T-helper 17 cell (primary cell): ENCODE measurements at places on chromosomes 13 and 19. TPM values are rescaled to one million over a fixed set of nuclear protein-coding genes. Genes with fewer than 3 reads are reported as not detected.

The CASP14 gene
- total RNA-seq: not detected

The GRIN3B gene
- 1.8 TPM for total RNA-seq

The PTGER1 gene
- total RNA-seq: not detected

The CGB5 gene
- not detected for total RNA-seq

The HRC gene
- not detected for total RNA-seq

- no peak for DNase-seq
These were observed 7.5 kb upstream of the DMWD start for GRCh38 chr19:45800070-45800553.

- no peak for DNase-seq
These were observed 6.3 kb downstream of the RPL36 start for GRCh38 chr19:5696196-5697021.

DNA sequence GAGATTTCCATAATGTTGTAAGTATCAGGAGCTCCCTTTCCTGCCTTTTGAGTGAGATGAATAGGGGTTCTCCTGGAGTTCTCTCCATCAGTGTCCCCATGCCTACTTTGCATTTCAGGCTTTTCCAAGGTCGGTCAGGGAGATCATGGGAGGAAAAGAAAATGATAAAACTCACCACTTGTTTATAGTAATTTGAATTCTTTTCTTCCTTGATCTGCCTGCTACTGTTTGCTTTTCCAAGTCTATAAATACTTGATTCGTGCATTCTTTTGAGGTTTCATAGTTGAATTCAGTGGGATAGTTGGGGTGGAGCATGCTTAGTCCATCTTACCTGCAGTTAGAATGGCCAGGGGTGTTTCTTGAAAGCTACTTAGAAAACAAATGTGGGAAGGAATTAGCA lies 51.5 kb downstream of the PCCA start:
- no peak for DNase-seq

GRCh38 chr13:25463496-25463895 lies 91.7 kb downstream of the ATP8A2 start:
- no peak for DNase-seq

DNA sequence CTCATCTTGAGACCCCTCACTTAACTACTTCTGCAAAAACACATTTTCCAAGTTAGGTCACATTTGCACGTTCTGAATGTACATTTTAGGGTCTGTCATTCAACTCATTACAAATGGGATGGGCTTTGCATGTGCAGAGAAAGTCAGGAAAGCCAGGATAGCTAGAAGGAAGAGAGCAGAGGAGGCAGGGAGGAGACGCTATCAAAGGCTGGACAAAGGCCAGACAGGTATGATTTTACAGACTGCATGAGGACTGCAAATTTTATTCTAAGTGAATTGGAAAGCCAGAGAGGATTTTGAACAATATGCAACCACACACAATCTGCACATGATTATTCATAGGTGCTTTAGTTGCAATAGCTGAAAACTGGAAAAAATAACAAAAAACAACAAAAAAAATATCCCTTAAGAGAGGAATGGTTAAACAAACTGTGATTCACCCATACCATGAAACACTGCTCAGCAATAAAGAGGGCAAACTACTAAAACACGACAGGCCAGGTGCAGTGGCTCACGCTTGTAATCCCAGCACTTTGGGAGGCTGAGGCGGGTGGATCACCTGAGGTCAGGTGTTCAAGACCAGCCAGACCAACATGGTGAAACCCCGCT lies 21.1 kb downstream of the SYDE1 start:
- no peak for DNase-seq

DNA sequence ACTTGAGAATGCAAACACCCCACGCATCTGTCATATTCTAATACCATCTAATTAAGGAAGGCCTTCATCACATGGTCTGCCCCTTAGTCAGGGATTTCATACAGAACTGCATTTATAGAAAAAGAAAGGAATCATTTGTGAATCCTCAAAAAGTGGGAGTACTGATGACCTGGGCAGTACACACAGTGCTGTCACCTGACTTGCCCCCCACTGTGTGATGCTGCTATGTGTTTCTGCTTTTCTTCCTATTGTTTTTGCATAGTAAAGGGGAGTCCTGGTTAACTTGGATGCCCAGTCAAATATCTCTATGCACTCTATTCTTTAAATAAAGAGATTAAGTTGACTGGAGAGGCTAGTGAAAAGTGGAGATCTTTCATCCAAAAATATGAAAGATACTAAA lies 1921.2 kb upstream of the PRR20A start:
- no peak for DNase-seq

- no peak for DNase-seq
These were observed 99.2 kb downstream of the SLC7A1 start for GRCh38 chr13:29496241-29496712.

DNA sequence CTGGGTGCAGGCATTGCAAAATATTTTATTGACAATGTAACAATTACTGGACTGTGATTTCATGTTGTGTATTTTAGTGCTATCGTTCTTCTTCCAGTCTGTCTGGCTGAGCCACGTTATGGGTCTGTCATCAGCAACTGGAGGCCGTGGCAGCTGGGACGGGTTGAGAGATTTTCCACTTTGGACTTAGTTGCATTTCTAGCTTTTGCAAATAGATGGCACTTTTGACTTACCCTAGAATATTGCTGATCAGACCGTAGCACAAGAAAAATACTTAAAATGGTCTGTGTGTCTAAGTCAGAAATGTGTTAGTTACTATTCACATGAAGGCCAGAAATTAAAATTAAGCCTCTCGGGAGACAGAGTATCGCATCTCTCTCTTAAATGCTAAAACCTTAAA lies 211.1 kb downstream of the TEX29 start:
- no peak for DNase-seq

DNA sequence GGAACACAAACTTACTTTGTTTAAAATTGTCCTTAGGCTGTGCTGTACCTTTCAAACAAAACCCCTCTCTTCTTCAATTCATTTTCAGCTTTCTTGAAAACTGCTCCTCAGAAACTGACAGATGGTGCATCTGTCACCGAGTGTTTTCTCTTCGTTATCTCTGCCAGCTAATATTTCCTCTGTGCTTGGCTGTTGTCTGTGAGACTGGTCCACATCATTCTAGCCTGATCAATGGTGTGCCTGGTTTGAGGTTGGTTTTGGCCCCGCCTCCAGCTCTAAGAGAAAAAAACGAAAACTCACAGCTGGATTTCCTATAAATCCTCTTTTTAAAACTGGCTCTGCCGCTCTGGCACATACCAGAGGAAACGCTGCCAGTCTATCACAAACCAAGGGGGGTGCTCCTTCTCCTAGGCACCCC lies 79.7 kb downstream of the STARD13 start:
- no peak for DNase-seq

DNA sequence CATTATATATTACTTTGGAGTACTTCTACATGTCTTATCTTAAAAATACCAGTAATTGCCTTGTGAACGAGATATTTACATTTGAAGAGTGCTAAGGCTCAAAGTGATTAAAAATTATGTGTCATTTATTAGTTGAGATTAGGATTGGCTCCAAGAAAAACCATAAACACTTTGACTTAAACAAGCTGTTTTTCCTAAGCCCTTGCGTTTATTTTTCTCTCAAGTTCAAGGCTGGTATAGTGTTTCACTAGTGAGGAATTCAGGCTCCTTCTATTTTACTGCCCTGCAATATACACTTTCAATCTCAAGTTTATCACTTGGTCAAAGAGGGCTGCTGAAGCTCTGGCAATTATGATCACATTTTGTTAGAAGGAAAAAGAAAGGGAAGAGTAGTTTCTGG lies 49.9 kb downstream of the UFM1 start:
- DNase-seq: no peak

DNA sequence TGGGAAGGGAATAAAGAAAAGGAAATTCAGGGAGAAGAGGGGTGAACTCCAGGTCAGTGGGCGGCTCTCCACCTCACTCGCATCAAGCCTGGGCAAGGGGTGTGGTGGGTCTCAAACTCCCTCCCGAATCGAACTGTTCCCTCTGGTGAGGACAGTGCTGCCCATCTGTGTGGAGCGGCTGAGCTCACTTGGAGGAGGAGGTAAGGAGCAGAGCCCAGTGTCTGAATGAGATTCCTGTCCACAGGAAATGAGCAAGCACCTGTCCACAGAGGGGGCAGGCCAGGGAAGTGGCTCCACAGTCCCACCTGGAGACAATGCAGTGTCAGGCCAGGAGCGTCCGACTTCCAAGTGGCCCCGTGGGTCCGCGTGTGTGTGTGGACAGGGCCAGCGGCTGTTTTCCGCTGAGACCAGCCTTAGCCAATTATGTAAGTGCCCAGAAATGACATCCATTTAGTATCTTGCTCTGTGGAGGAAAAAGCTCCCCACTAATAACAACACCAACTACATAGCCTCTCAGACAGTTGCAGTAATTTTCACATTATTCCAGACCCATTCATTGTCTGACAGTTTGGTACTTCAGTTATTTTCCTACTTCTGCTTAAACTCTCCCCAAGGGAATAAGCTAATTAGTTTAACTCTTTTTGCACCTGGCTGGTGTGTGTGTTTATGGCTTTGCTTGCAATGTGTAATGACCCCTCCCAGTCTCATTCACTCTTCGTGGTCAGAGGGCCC lies 114.6 kb downstream of the SOX1 start:
- no peak for DNase-seq

- no peak for DNase-seq
These were observed 9.9 kb upstream of the EHD2 start for GRCh38 chr19:47703301-47703700.

DNA sequence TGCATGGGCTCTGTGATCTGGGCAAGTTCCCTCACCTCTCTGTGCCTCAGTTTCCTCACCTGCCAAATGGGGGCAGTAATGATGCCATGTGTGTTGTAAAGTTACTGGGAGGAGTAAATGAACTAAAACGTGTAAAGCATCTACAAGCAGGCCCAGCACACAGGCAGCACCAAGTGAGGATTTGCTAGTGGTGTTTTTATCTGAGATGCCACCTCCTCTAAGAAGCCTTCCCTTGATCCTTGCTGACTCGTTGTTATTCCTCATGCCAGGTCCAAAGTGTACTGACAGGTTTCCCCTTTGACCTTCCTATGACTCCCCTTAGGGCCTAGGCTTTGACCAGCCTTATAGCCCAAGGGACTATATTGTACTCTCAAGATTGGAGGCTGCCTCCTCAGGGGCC lies 1.5 kb upstream of the UQCRFS1 start:
- no peak for DNase-seq

GRCh38 chr13:33303855-33304597 lies 18.5 kb upstream of the STARD13 start:
- DNase-seq: no peak

GRCh38 chr13:109941221-109941620 lies 154.8 kb upstream of the IRS2 start:
- no peak for DNase-seq

- no peak for DNase-seq
These were observed 36.5 kb upstream of the ZNRF4 start for GRCh38 chr19:5418677-5419076.

GRCh38 chr13:44110091-44110621 lies 230.5 kb downstream of the LACC1 start:
- no peak for DNase-seq

GRCh38 chr19:24101459-24102115 lies 14.6 kb downstream of the ZNF254 start:
- DNase-seq: no peak

DNA sequence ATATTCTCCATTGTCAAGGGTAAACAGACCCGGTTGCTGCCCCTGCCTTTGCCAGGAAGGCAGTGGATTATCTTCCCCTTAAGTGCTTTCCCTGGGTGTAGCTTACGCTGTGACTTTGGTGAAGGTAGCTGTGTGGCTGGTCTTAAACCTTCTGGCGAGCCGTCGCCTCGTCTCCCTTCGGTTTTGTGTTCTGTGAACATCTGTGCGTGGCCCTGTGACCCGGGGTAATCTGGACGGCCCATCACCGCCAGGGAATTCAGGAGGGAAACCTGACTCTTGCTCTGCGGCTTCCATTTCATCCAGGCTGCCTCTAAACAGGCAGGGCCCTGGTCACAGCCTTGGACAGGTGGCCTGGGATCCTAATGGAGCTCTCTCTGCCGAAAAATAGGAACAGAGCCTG lies 78.7 kb downstream of the SHISA2 start:
- DNase-seq: no peak

DNA sequence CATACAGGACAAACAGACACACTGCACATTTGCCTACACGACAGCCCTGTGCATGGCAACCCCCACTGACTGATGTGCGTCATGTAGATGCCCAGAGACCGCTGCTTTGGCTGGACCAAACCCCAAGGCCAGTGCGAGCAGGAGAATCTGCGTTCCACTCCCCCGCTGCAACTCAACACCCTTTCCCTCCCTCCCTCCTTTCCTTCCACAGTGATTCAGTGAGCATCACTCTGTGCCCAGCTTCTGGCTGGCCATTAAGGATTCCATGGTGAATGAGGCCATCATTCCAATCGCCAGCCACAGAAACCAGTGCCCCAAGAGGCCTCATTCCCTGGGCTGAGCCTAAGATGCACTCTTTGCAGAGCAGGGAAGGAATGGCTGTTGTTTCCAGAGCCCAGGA lies 61.6 kb downstream of the GSX1 start:
- DNase-seq: no peak

DNA sequence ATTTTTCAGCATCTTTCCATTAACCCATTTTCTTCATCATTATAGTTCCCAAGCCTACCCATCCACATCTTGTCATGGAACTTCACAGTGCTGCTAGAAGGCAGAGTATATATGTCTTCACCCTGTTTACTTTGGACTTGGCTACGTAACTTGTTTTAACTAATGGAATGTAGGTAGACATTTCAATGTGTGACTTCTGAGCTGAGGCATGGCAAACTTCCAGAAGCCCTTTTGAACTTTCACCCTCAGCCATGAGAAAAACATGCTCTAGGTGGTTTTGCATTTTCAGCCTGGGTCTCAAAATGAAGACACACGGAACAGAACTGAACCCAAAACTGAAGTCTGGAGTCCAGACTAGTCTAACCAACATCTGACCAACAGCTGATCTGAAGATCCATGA lies 3.2 kb downstream of the TEX30 start:
- no peak for DNase-seq

DNA sequence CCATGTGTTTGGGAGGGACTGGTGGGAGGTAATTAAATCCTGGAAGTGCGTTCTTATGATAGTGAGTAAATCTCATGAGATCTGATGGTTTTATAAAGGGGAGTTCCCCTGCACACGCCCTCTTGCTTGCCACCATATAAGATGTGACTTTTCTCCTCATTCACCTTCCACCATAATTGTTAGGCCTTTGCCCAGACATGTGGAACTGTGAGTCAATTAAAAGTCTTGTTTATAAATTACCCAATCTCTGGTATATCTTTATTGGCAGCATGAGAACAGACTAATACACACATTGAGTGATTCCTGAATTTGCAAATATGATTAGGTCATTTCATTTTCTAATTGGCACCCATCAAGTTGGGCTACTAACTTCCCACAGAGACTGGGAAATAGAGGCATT lies 977.2 kb downstream of the SLITRK1 start:
- DNase-seq: no peak
